ENCODE measurements at places on chromosomes 7 and 10. TPM values are rescaled to one million over a fixed set of nuclear protein-coding genes. Genes with fewer than 3 reads are reported as not detected.

Gene DKK1
- 2.5 TPM for total RNA-seq

Gene FAM25C
- total RNA-seq, result not detected

Gene MEST
- total RNA-seq, result 110 TPM

Gene GJD4
- not detected for total RNA-seq

Gene AGR2
- total RNA-seq, result not detected

Gene UPK3B
- 0.63 TPM for total RNA-seq

Gene OR2A1
- not detected for total RNA-seq

Measured in parietal lobe (tissue), 2 donors.